Fibroblast of skin of right biceps (primary cell): ENCODE measurements at places on chromosomes 5 and 9.

GRCh38 chr5:100818340-100818739 is 84.7 kb downstream of the ST8SIA4 start:
- no peak for DNase-seq

DNA sequence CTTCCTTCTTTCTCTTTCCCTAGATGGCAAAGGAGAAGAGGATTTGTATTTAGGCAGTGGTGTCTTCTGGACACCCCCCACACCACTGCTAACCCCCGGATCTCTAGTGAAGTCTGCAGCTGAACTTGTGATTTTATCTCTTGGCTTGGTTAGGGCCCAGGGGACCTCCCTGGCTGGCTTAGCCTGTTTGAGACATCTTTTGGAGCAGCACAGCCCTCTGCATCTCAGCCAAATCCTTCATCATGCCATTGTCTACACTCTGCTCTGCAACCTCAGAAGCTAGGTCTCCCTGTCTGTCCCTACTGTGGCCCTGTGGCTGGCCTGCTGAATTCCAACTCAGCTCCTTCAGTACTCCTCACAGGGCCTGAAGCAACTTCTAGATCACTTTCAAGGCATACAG is 81.7 kb downstream of the MUSK start:
- peak; percentile 37 for DNase-seq

GRCh38 chr5:59597690-59598546 is 295.6 kb downstream of the PDE4D start:
- DNase-seq: no peak

DNA sequence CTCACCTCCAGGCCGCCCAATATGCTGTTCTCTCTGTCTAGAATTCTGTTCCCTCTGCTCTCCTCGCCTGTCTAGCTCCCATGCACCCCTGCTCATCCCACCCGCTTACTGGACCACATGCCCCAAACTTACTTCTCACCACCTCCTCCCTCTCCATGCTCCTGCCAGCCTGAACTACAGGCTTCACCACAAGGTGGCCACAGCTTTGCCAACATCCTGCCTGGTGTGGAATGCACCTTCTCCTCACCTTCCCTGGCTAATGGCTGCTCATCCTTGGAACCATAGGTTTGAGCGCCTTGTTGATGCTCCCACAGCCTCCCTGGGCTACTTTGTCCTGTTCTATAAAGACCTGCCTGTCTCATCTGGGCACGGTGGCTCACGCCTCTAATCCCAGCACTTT is 9.6 kb downstream of the LAMC3 start:
- no peak for DNase-seq

- DNase-seq: no peak
These were observed 134.0 kb downstream of the YIPF5 start for GRCh38 chr5:144036476-144036875.

GRCh38 chr9:6973762-6974161 is 216.0 kb downstream of the KDM4C start:
- no peak for DNase-seq

- peak; percentile 33 for DNase-seq
These were observed 21.5 kb upstream of the SEMA4D start for GRCh38 chr9:89519366-89519805.

DNA sequence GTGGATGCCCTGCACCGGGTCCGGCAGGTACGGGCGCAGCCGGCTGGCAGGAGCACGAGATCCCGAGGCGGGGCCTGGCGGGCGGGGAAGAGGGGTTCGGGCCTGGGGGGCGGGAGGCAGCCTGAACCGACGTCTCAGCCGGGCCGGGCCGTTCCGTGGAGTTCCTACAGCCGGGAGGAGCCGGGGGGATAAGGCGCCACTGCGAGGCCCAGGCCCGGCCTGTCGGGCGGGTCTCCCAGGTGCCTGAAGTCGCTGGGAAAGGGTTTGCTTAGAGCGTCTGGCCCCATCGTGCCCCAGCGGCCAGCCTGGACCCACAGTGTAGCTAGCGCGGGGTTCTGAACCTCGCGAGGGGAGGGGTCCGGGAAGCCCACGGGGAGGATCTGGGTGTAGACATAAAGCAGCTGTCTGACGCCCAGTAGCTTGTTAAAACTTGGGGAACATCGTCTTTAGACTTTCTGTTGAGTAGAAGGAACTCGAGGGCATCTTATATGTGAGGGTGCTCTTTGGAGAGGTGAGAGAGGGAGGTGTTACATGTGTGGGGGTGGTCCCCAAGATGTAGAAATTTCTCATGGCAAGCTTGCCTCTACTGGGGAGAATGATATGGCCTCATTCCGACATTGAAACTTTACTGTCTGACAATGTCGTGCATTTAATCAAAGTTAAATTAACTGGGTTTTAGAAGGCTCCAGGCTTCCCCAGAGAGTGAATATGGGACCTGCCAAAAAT is 524 bp downstream of the FUBP3 start:
- DNase-seq: no peak

GRCh38 chr5:180133971-180134508 is 62.5 kb upstream of the RNF130 start:
- DNase-seq: no peak

GRCh38 chr9:72506615-72507014 is 14.8 kb upstream of the TMC1 start:
- DNase-seq: no peak

GRCh38 chr9:72401396-72401795 is 36.4 kb upstream of the ZFAND5 start:
- DNase-seq: no peak

- DNase-seq: peak; percentile 6
These were observed 188.8 kb downstream of the FBN2 start for GRCh38 chr5:128349044-128349858.

DNA sequence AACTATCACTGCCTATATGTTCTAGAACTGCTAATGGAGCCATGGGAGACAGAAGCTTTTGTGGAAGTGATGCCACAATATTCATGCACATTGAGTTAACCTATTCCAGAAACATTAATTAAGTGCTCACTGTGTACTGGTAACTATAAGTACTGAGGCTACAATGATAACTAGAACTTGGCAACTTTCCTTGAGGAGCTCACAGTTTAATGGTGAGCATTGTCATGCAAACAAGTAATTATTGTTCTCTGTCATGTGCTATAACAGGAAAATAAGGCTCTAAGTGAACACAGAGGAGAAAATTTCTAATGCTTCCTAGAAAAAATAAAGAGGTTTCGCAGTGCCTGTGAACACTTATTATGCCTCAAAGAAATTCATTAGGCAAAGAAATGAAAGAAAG is 142.2 kb downstream of the BAAT start:
- no peak for DNase-seq

- no peak for DNase-seq
These were observed 142.5 kb upstream of the SLC24A2 start for GRCh38 chr9:19931098-19931890.

DNA sequence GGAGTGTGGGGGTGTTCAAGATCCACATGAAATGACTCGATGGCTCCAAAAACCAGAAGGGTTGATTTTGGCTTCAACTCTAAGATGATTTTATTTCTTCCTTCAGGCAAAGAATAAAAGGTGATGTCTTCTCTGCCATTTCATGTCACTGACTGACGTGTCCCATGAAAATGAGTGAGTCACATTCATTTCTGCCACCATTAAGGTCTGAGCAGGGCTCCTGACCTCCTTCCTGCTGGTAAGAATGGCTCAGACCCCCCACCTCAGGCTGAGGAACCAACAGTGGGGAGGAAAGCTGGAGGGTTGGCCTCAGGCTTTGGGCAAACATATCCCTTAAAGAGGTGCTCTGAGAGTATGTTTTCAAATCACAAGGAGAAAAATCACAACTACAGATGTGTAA is 53.9 kb upstream of the ZNF354A start:
- no peak for DNase-seq

DNA sequence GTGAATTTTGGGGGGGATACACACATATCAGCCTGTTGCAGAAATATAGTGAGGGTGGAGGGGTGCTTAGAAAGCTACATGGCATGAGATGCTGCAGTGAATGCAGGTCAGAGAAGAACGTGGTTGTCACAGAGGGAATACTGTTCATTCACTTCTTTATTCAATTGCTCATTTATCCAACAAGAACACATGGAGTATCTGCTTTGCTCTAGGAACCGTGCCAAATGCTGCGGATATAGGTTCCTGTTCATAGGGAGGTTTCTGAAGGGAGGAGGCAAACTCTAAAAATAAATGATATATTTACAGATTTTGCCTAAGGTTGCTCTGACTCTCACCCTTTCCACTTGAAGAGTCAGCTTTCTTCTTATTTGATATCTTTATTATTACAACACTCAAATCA is 444.3 kb upstream of the CLINT1 start:
- peak; percentile 18 for DNase-seq

- DNase-seq: peak; percentile 33
These were observed 219.8 kb downstream of the ACTL7B start for GRCh38 chr9:108636013-108636412.

DNA sequence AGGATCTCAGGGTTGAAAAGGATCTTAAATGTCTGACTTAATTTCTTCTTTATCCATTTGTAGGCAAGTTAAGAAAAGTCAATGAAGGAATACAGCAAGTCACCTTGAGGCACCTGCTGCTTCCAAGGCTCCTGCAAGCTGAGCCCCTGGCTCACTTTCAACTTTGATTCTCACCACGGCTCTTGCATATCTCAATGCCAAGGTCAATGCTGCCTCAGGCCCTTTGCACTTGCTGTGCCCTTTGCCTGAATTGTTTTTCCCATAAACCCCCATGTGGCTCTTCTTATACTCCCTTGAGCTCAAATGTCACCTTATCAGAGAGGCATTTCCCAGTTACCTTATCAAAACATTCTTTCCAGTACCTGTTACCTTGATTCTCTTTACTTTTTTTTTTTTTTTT is 144.3 kb upstream of the RAPGEF1 start:
- no peak for DNase-seq

- peak; percentile 48 for DNase-seq
These were observed 58.1 kb downstream of the ZNF474 start for GRCh38 chr5:122187426-122187825.

- DNase-seq: peak; percentile 31
These were observed 95.9 kb upstream of the FBN2 start for GRCh38 chr5:128633901-128634300.

- DNase-seq: no peak
These were observed 8.7 kb upstream of the SH3PXD2B start for GRCh38 chr5:172463031-172463430.

- DNase-seq: no peak
These were observed 1.2 kb upstream of the CKS2 start for GRCh38 chr9:89309608-89310474.

GRCh38 chr5:93430673-93431199 is 150.3 kb downstream of the NR2F1-AS1 start:
- peak; percentile 8 for DNase-seq

- no peak for DNase-seq
These were observed 892 bp downstream of the SMIM32 start for GRCh38 chr5:136192015-136192525.

DNA sequence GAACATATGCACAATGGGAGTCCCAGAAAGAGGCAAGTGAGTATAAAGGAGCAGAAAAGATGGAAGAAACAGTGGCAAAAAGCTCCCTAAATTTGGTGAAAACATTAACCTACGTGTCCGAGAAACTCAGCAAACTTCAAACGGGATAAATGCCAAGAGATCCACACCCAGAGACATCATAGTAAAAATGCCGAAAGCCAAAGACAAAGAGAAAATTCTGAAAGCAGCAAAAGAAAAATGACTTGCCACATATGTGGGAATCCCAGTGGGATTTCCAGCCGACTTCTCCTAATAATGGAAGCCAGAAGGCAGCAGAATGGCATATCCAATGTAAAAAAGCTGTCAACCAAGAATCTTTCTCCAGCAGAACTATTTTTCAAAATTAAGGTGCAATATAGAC is 101.2 kb downstream of the ADAMTS2 start:
- peak; percentile 31 for DNase-seq

- no peak for DNase-seq
These were observed 99.4 kb downstream of the INSL6 start for GRCh38 chr9:5085993-5086392.

- DNase-seq: no peak
These were observed 53.1 kb downstream of the MRPL36 start for GRCh38 chr5:1746371-1747078.

DNA sequence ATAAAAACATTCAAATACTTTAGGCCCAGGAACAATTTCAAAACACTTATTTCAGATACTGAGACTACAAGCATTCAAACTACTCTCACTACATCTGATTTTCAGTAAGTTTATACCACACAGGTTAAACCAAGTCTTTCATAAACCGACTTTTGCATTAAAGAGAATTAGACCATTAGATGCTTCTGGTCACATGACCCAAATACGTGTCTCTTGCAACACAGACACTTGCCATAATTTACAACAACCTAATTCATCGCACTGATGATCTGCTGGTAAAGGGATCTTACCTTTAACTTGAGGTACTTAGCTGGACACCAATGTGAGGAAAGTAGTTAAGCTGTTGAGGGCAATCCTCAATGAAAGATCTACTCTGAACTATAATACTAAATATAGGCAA is 3.2 kb downstream of the HNRNPH1 start:
- DNase-seq: no peak

DNA sequence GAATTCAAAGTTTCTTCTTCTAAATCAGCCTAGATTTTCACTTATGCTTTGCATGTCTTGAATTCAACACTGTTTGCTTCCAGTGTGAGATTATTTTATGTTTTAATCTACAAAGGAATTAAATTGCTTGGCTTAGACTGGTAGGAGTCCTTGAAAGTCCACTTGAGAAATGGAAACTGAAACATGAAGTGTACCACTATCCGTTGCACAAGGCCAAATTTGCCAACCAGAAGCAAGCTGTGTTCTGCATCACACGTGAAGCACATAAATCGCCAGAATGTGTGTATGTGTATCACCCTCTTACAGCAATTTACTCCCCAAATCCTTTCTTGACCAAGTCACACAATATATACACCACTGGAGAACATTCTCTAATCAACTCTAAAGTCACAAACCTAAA is 10.3 kb downstream of the SEMA6A start:
- no peak for DNase-seq

DNA sequence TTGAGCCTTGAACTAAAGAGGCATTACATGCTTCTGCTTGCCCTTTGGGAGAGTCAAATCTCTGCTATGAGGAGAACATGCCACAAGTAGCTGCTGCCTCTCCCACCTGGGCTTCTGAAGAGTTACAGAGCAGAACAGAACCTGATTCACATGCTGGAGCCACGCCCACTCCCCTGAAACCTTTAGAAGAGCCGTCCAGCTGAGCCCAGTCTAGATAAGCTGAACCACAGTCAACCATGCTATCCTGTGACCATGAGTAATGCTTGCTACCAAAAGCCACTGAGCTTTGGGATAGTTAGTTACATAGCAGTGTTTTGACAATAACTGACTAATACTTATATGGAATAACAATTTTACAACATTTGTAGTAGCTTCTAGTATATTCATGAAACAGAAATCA is 111.0 kb upstream of the VCAN start:
- DNase-seq: no peak

DNA sequence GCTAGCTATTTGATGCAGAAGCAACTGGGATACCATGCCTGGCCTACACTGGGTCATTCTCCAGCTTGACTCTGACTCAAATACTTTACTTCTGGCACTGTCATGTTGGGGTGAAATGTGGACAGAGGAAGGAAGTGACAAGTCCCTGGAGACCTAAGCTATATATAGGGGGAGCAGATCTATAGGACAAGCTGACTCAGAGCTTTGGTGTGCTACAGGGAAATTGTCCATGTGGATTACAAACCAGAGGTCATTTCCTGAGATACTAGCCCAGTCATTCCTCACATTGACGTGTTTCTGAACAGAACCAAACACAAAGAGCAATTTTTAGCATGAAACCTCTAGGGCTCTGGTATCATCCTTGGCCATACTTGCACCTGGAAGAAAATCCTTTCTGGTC is 531.6 kb upstream of the CLINT1 start:
- peak; percentile 97 for DNase-seq

- no peak for DNase-seq
These were observed 123.2 kb downstream of the RMI1 start for GRCh38 chr9:84103651-84104377.
